ENCODE measurements at places on chromosomes 5 and 9.

- DNase-seq = no peak
Observed at GRCh38 chr5:131475541-131475941, 159.5 kb downstream of the RAPGEF6 start.

DNA sequence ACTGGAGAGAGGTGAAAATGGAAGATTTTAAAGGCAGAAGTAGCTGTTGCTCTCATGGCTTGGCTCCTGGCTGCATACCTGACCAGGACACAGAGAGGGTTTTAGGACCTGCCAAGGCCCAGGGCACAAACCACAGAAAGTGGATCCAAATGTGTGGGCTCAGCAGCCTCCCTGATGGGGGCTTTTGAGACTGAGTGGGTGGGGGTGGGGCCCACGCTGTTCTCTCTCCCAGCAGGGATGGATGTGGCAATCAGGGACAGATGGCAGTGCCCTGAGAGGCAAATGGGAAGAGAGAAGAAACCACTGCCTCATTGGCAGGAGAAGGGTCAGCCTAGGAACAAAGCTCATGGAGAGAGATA lies 34.9 kb upstream of the TIFAB start:
- no peak for DNase-seq

GRCh38 chr9:94740145-94740840 lies 13.8 kb downstream of the AOPEP start:
- no peak for DNase-seq

DNA sequence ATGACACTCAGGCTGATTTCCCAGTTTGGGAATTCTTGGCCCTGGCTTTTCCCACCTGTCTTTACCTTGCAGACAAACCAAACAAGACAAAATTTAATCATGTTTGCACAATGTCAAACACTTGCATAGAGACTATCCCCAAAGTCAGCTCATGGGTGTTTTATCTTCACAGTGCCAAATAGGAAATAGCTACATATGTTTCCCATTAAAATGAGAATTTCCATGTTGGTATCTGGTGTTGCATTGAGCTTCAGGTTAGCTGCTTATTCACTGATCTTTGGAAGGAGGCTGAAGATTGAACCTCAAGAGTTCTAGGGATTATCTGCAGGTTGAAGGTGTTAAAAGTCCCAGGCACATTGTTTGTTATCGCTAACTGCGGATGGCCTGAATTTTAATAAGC lies 19.5 kb downstream of the MAP1B start:
- no peak for DNase-seq

- no peak for DNase-seq
Observed at GRCh38 chr5:134085411-134085810, 29.1 kb upstream of the TCF7 start.

- no peak for DNase-seq
Observed at GRCh38 chr5:14766584-14766983, 102.1 kb downstream of the OTULIN start.

GRCh38 chr5:128927644-128928043 lies 37.6 kb upstream of the SLC27A6 start:
- DNase-seq = no peak

GRCh38 chr9:130908146-130908877 lies 11.7 kb upstream of the QRFP start:
- no peak for DNase-seq

DNA sequence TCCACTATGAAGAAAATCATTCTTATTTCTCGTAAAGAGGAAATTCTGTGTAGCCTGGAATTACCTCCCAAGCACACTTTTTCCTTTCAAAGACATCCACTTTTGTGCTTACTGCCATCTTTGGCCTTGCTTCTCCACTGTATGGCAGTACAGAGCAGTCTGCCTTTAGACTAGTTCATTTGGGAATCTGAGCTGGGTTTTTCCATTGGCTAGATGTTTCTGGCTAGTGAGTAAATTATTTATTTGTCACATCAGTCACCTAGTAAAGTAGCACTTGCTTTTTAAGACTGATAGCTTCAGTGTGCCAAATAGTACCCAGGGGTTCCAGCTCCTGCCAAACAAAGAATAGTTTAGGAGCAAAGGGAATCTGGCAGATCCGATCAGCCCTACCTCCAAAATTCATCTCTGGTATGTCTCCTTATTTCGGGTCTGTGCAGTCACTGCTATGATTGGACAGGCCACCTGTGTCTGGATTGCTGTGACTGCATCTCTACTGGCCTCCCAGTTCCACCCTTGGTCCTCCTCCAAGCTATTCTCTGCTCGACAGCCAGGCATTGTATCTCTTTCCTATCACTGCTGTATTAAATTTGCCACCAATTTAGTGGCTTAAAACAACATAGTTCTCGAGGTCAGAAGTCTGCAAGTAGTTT lies 97.6 kb downstream of the NUDT12 start:
- no peak for DNase-seq

DNA sequence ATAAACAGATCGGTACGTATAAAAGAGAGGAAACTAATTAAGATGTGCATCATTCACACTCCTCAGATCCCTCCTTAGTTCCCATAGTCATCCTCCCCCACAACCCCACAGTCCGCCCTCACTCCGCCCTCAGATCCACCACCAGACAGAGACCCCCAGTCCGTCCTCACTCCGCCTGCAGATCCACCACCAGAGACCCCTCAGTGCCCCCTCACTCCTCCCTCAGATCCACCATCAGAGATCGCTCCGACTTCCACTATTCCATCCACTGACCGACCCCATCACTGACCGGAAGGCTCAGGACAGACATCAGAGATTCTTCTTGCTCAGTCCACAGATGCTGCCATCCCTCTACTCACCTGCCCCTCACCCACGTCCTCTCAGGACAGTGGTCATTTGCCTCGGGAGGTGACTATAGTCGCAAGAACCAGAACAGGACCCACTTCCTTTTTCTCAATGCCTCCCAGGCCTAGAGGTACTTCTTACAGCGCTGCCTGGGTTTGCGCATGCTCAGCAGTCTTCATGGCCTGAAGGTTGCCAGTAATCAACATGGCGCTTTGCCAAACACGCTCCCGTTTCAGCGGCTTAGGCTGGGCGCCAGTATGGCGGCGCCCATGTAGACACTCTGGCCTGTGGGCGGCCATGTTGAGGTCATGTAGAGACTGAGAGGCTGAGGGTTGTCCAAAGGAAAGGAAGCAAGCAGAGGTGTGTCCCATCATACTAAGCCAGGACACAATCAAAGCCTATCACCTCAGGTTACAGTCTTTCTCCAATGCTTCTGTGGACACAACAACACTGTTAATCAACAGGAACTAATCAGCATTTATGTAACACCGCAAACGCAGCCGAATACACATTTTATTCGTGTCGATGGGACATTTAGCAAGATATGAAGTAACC lies at the start of gene ZNF484:
Gene ZNF484, minus strand, starts transcription at position 508 of the 900 bp plus-strand sequence. CDS start 3,009 bp downstream, outside the sequence.
- peak; percentile 92 for DNase-seq

- no peak for DNase-seq
Observed at GRCh38 chr5:104347119-104347708, 784.6 kb upstream of the NUDT12 start.

DNA sequence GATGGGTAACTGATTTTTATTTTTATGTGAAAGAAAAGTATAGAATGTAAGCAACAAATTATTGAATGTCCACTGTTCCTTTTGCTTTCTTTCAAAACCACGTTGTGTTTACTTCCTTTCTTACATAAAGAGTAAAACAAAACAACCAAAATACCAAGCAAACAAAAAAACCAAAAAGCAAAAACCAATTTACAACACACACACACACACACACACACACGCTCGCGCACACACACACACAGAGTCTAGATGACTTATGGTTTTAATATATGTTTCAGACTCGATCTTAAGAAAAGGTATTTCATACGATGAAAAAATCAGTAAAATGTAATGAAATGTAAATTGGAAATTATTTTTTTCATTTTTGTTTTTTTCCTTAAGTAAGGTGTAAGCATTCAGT lies 80.3 kb downstream of the ADGRV1 start:
- DNase-seq = no peak

- DNase-seq = no peak
Observed at GRCh38 chr5:87413343-87413645, 564 bp upstream of the CCNH start.
